ENCODE measurements at places on chromosomes 1 and 21.
A peak's percentile ranks its signal among the peaks of the same experiment; 100 is the strongest.

- DNase-seq: no peak
Observed at GRCh38 chr1:213484333-213484732, 433.3 kb downstream of the RPS6KC1 start.

GRCh38 chr1:151289991-151290708, 8.1 kb downstream of the ZNF687 start:
- DNase-seq: no peak

- no peak for DNase-seq
Observed at GRCh38 chr1:14707531-14708445, 109.3 kb downstream of the KAZN start.

DNA sequence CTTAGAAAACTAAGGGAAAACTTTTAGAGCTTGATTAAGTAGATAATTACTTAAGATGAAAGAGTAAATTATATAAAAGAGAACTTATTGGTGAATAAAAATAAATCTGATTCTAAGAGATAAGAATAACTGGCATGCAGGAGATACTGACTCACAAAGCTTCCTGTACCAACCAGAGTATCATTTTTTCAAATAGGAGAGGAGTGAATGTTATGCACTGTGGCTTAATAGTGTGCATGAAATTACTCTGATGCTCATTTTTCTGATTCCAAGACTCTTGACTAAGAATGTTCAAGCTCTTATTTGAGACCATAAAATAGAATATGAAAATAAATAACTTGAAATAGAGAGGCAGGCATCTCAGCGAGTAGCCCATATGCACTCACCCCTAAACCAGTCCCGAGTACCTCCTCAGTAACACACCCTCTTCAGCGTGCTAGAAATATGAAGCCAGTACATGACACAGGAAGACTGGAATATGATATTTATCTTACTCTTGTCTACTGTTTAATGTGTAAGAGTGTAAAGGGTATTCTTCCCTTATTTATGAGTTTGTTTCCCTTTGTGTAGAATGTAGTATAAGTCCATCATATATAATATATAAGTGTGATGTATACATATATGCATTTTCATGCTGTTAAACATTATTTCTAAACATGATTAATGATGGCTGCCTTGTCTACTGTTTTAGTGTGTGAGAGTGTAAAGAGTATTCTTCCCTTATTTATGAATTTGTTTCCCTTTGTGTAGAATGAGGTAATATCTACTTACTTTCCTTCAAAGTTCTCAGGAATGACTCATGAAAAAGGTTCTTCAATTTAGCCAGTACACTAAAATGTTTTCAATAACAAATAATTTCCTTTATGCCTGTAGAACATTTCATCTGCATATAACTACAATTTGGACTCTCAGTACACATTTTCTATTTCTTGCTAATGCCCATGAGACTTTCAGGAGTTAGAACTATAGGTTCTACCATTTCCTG, 99.2 kb upstream of the PALMD start:
- no peak for DNase-seq

DNA sequence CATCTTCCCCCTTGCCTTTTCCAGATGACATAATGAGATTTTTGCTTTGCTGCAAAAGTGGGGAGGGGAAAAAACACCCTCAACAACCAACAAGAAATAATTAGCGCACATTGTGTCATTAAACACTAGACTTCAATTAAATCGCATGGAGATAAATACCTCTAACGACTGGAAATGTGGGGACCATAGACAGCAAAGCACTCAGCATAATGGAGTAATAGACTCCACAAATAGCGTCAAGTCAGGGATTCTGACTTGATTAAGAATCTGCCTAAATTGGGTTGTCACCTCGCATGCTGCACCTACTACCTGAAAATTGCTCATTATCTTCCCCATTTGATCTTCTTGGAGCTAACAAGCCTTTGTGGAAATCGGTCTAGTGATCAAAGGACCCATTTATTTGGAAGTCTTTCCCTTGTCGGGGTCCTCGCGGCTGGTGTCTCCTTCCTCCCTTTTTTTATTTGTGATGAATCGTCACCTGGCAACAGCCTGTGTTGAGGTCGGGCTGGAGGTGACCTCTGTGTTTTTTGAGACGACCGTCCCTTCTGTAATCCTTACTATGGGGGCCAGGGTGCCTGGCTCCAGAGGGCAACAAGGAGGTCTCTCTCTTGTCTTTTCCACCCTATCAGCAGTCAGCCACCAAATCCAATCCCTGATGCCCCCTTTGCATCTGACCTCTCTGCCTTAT, 75.3 kb upstream of the IGSF21 start:
- no peak for DNase-seq

- no peak for DNase-seq
Observed at GRCh38 chr1:205496661-205497060, 7.8 kb upstream of the CDK18 start.

- DNase-seq: no peak
Observed at GRCh38 chr1:169090900-169091311, 15.6 kb upstream of the ATP1B1 start.

- DNase-seq: no peak
Observed at GRCh38 chr1:34715139-34715538, 39.7 kb upstream of the GJB5 start.

DNA sequence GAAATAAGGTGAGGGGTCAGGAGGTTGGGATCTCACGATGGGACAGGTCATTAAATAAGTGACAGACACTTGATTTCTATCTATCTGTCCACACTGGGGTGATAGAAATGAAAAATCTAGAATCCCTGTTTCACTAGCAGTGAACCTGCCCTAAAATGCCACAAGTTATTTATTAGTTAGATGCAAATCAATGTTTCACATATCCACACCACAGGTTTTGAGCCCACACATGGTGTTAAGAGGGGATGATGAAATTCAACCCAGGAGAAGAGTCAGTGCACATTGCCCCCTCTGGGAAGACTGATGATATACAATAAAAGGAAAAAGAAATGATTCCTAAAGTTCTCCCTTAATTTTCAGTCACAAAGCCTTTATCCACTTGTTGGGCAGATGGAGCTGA, 10.1 kb upstream of the NTPCR start:
- no peak for DNase-seq

GRCh38 chr1:154747740-154748404, 122.2 kb downstream of the KCNN3 start:
- peak; percentile 35 for DNase-seq

GRCh38 chr1:88780485-88780884, 96.4 kb downstream of the PKN2 start:
- no peak for DNase-seq

- DNase-seq: no peak
Observed at GRCh38 chr1:15090373-15090772, 63.2 kb upstream of the TMEM51 start.

DNA sequence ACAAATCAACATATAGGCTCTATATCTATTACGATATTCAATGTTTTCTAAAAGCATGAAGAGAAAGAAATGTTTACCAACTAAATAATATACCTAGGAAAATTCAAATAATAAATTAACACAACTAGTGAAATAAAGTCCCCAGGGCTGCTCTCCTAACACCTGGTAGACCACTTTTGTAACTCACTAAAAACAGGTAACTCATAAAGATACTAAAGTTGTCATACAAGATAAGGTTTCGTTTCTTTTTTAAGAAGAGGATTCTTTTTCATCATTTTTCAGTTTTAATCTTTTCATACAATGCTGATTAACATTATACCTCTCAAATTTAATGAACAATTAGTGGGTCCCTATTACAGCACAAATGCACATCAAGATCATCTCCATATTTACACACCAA, 99.0 kb downstream of the ZZZ3 start:
- no peak for DNase-seq

DNA sequence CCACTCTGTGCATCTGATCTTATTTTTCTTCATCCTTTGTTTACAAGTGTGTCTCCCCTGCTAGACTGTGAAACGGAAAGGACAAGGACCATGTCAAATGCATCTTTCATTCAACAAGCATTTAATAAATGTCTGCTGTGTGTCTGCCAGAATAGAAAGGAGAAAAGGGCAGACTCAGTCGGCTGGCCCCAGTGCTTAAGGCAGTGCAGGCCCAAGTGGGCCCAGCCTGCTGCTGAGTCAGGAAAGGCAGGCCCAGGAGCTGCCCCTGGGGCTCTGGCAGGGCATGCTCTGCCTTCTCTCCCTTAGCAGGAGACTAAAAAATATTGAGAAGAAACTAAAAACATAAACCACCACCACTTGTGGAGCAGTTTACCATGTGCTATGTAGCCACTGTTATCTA, 38.1 kb downstream of the PLEKHA6 start:
- no peak for DNase-seq

- no peak for DNase-seq
Observed at GRCh38 chr1:180247061-180247460, 17.0 kb downstream of the LHX4 start.

DNA sequence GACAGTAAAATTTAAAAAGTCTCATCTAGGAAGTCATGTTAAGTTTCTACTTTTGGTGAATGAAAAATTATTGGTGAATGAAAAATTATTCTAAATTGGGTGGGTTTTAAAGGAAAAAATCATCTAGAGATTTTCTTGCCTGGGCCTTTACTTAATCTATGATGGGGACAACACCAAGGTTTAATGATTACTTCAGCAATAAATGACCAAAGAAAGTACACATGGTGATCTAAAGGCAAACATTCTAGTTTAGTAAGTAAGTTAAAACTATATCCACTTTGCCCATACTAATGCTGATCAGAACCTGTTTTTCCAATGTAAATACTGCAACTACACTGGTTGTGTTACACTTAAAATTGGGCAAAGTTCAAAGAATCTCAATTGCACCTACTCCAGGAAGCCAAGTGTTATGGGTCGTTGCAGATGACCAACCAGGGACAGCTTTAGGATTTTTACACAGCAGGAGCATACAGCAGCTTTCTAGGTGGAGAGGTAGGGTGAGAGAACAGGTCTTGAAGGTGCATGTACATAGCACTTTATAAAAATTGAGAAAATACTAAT, 14.6 kb upstream of the RPL5 start:
- no peak for DNase-seq

GRCh38 chr1:101136739-101137138, 100.1 kb upstream of the S1PR1 start:
- peak; percentile 48 for DNase-seq

- DNase-seq: no peak
Observed at GRCh38 chr1:98068016-98068415, 147.2 kb upstream of the DPYD start.

DNA sequence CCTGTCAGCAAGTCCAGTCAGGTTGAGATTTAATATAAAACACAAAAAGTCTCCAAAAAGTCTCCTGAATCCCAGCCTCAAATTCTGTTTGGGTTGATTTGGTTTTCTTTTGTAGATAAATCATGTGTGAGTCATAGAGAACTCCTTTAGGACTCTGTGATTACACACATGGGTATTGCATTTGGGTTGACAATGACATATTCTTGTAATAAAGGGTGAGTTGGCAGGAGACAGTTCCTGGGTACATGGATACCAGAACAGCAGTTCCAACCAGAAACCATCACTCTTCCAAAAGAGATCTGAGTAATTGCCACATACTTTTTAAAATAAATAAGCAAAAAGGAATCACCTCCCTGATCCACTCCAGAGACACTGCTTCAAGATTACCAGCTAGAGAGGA, 8.9 kb downstream of the CR2 start:
- DNase-seq: no peak

DNA sequence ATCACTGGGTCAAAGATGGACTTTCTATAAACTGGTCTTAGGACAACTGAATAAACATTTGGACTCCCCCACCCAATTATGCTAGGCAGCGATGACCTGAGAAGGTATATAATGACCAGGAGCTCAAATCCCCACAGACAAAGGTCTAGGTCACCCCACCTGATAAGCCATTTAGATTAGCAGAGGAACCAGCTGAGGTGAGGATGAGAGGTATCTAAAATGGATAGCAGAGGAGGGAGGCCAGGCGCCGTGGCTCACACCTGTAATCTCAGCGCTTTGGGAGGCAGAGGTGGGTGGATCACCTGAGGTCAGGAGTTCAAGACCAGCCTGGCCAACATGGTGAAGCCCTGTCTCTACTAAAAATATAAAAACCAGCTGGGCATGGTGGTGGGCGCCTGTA, 33.7 kb downstream of the PABPC4 start:
- DNase-seq: no peak

DNA sequence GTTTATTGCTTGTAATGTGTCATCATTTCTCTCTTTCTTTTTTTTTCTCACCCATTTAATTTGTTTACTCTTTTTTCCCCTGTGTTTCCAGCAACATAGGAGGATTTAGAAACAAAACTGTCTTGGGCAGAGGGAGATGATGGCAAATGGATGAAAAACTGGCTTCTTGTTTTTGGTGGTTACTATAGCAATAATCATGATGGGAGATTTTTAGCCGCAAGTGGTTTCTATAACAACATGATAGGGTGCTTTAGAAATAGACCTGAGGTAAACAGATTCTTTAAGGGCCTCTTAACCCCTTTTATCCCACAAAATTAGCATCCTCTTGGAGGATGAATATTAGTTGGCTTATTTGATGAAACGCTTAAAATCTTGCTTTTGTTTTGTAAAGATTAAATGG, 51.6 kb downstream of the CRB1 start:
- DNase-seq: peak; percentile 7

- no peak for DNase-seq
Observed at GRCh38 chr1:2625311-2625710, 7.5 kb downstream of the MMEL1 start.

- DNase-seq: peak; percentile 64
Observed at GRCh38 chr21:46634966-46635323, 529 bp upstream of the PRMT2 start.

- no peak for DNase-seq
Observed at GRCh38 chr1:66239834-66240233, 294.1 kb upstream of the SGIP1 start.

DNA sequence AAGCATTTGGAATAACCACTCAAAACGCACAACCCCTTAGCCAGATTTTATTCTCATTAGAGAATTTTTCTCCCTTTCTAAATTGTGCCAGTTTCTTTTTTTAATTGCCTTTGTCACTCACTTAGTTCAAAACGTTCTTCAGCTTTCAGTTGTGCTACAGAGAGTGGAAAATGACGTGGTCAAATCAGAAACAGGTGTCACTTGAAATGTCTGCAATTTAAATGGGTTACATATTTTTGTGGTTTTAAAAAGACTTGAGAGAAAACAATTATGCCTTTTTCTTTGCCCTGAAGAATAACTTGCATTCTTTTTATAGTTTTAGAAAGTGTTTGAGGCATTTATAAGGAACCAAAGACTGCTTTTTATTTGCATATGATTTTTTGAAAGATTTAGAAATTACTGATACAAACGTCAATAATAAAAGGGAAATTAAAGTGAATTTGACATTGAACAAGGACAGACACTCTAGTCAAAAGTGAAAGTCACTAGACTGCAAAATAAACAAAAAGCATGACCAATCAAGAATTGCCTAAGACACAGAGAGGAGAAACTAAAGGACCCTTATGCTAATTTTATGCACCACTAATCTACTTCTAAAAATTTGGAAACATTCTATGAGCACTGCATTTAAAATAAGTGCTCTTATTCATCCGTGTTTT, 191.0 kb downstream of the TPR start:
- no peak for DNase-seq

- no peak for DNase-seq
Observed at GRCh38 chr21:39714331-39714730, 30.7 kb upstream of the IGSF5 start.
